ENCODE measurements at places on chromosomes 3 and 15. TPM values are rescaled to one million over a fixed set of nuclear protein-coding genes. Genes with fewer than 3 reads are reported as not detected.
A peak's percentile ranks its signal among the peaks of the same experiment; 100 is the strongest.

DNA sequence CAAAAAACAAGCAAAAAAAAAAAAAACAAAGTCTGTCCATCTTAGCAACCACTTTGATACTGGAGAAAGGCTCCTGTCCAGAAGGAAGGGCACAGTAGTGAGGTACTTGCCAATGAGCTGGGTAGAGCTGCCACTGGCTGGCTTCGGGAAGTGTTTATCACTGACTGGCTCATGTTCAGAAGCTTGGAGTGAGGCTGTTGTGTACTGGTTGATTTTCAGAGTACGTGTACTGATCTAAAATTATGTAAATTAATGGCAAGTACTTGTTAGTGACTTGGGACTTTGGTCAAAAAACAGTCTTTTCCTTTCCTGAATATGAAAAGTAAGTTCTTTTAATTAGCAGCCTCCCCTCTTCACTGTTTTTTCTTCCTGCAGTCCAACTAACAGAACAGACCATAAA lies 979 bp upstream of the ZNF621 start:
- peak overlapping the region; percentile 87 for H3K4me3 ChIP-seq
- H3K27me3 ChIP-seq, result no peaks in the 10 kb centered on the region
- DNase-seq, result peak; percentile 20
- H3K27ac ChIP-seq, result peak overlapping the region; percentile 86

- peak overlapping the region; percentile 33 for H3K27ac ChIP-seq
- no peak overlapping the region for H3K4me3 ChIP-seq
- DNase-seq, result peak; percentile 14
- H3K27me3 ChIP-seq, result no peaks in the 10 kb centered on the region
Measured at GRCh38 chr15:37019479-37020433, 80.6 kb downstream of the MEIS2 start.

DNA sequence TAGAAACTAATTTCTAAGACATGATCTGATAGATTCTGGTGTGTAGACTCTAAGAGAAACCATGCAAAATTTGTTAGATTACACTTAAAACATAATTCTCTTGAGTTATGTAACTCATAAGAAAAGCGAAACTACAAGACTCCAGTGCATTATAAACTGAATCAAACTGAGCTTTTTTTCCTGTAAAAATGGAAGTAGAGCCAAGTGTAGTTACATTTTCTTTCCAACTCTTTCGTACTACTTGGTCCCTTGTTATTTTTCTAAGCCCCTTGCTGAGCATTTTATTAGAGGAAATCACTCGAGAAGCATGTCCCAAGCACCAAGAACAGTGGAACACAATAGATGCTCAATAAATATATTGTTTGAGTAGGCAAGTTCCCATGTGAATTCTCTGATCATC lies 130.2 kb downstream of the GADL1 start:
- H3K27me3 ChIP-seq, result no peaks in the 10 kb centered on the region
- no peak overlapping the region for H3K27ac ChIP-seq
- no peaks in the 10 kb centered on the region for H3K4me1 ChIP-seq
- no peak overlapping the region for H3K4me3 ChIP-seq
- H3K36me3 ChIP-seq, result no peaks in the 10 kb centered on the region
- no peak for DNase-seq

DNA sequence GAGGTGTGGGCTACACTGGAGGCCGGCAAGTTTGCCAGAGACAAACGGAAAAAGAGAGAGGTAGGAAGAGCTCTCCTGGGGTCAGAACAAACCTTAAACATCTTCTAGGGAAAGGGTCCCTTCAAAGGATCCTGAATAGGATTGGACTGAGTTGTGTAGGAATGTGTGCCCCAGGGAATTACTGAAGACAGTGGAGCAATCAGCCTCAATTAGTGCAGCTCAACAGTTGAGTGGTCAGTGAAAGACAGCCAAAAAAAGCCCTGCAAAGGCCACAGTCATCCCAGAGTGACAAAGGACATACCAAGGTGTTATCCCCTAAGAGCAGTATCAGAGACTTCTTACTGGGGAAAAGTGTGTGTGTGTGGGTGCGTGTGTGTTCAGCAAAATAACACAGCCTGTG lies 70.3 kb downstream of the NUP210 start:
- no peaks in the 10 kb centered on the region for H3K36me3 ChIP-seq
- H3K27ac ChIP-seq, result no peak overlapping the region
- no peaks in the 10 kb centered on the region for H3K4me1 ChIP-seq

- no peak for DNase-seq
- H3K27ac ChIP-seq, result no peak overlapping the region
- no peaks in the 10 kb centered on the region for H3K4me1 ChIP-seq
- H3K27me3 ChIP-seq, result peaks cover 5% of the 10 kb centered on the region
Measured at GRCh38 chr3:98565237-98565643, 28.2 kb downstream of the CPOX start.

Gene GPX1
- 661 TPM for polyA plus RNA-seq

DNA sequence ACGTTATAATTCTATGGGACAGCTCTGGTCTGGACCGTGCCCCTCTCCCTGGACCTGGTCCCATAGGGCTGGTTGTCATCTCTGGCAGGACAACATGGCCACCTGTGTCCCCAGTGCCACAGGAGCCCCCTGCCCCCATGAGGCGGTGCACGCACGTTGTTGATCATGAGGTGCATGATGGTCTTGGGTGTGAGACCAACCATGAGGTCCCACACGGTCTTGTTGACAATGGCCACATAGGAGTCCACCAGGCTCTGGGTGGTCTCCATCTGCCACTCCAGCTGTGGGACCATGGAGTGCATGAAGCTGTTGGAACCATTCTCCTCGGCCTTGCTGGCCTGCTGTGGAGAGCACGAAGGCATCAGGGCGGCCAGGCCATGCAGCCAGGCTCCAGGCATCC lies 19.7 kb downstream of the GOLGA6D start:
- H3K4me1 ChIP-seq, result no peaks in the 10 kb centered on the region
- H3K4me3 ChIP-seq, result no peak overlapping the region
- H3K27me3 ChIP-seq, result peaks cover 16% of the 10 kb centered on the region

DNA sequence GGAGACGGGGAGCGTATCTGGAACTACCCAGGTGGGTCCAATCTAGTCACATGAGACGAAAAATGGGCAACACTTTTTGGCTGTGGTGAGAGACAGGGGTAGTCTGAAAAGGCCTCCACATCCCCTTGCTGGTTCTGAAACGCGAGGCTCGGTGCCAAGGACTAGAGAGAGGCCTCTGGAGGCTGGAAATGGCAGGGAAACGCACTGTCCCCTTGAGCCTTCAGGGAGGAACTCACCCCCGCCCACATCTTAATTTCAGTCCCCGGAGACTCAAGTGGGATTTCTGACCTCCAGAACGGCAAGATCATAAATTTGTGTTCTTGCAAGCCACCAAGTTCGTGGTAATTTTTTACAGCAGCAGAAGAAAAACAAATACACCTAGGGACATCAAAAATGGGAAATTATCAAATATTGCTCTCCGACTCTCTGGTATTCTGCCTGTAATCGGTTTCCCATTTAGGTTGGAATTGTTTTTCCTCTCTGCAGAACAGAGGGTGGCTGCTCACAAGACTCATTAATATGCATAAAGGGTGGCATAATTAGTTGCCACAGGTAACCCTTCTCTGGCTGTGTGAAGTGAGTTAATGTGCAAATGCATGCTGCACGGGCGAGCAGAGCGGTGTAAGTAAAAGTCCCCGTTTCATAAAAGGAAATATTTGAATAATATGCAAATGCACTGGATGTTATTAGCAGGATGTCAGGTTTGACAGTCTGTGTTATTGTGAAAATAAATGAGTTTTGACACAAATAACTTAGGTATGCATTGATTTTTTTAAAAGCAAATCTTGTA lies 185.7 kb downstream of the ARRDC4 start:
- H3K4me1 ChIP-seq, result no peaks in the 10 kb centered on the region
- 0 out of 2 replicates have a peak overlapping the region, but pooled peaks have one; percentile 16 for H3K4me3 ChIP-seq
- DNase-seq, result no peak
- H3K36me3 ChIP-seq, result no peaks in the 10 kb centered on the region
- H3K27ac ChIP-seq, result no peak overlapping the region
- H3K27me3 ChIP-seq, result no peaks in the 10 kb centered on the region

GRCh38 chr3:42438193-42438592 lies 27.8 kb upstream of the LYZL4 start:
- no peak overlapping the region for H3K27ac ChIP-seq
- no peak overlapping the region for H3K4me3 ChIP-seq
- H3K4me1 ChIP-seq, result no peaks in the 10 kb centered on the region
- no peaks in the 10 kb centered on the region for H3K27me3 ChIP-seq
- DNase-seq, result no peak

DNA sequence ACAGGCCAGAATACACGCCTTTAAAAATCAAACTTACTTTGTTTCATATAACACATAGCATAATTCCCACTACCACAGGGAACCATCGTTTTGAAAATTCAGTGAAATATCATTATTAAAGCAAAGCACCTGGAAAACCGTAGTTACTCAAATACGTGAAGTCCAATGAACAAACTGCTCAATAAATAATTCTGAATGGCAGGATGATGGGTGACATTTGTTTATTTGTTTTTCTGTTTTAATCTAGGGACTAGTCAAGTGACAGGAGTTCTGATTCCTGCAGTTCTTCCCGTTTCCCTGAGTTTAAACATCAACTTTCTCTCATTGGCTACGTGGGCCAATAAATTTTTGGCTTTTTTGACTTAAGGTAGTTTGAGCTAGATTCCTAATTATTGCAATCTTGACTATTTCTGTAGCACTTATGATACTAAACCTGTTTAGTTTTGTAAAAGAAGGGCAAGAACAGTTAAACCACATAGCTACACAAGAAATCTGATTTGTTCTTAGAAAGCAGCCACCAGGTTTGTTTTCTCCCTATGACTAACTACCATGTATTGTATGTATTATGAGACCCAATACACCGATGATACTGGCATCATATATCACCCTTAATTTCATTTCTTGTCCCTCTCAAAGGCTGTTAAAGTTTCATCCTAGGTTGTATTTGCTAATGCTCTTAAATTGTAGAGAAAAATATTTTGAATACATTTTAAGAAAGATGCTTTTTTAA lies 411.2 kb downstream of the SHQ1 start:
- 0 out of 2 replicates have a peak, but pooled peaks cover 3% of the 10 kb centered on the region for H3K4me1 ChIP-seq
- peaks cover 6% of the 10 kb centered on the region for H3K36me3 ChIP-seq
- DNase-seq, result no peak
- H3K27ac ChIP-seq, result no peak overlapping the region
- no peak overlapping the region for H3K4me3 ChIP-seq

DNA sequence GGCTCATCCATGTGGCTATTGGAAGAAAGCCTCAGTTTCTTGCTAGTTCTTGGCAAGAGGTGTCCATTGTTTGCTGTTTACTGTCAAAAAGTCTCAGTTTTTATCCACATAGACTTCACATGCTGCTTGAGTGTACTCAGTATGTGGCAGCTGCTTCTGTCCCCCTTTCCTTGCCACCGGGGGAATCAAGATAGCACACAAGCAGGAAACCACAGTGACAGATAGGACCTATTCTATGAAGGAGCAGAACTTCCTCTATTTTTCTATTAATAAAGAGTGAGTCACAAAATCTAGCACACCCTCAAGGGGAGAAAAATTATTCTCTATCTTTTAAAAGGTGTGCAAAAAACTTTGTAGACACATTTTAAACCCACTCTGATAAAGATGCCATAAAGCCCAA lies 121.4 kb upstream of the GMNC start:
- H3K27ac ChIP-seq, result no peak overlapping the region
- no peaks in the 10 kb centered on the region for H3K4me1 ChIP-seq
- no peaks in the 10 kb centered on the region for H3K36me3 ChIP-seq
- no peak overlapping the region for H3K4me3 ChIP-seq
- H3K27me3 ChIP-seq, result no peaks in the 10 kb centered on the region

DNA sequence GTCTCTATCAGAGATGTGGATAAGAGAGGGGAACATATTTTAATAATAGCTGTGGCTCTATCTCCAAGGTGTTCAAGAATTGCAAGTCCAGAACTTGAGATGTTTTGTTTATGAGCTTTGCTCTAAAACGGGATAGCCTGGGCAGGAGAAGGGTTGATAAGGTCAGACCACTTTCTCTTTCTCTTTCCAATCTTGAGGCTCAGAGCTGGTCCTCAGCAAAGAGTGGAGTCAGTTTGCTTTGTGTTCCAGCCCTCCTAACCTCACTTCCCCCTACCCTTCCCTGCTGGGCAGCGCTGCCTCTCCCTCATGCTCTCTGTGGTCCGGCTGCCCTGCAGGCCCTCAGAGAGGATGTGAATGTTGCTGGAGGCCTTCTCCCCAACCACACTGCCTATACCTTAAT lies 13.8 kb downstream of the KLHL6 start:
- H3K27ac ChIP-seq, result no peak overlapping the region
- no peak overlapping the region for H3K4me3 ChIP-seq
- no peaks in the 10 kb centered on the region for H3K36me3 ChIP-seq
- DNase-seq, result no peak
- no peaks in the 10 kb centered on the region for H3K4me1 ChIP-seq

GRCh38 chr3:9468460-9468859 lies 71.0 kb downstream of the SETD5 start:
- H3K4me3 ChIP-seq, result no peak overlapping the region
- H3K4me1 ChIP-seq, result no peaks in the 10 kb centered on the region
- H3K36me3 ChIP-seq, result peaks cover 83% of the 10 kb centered on the region
- no peak for DNase-seq

DNA sequence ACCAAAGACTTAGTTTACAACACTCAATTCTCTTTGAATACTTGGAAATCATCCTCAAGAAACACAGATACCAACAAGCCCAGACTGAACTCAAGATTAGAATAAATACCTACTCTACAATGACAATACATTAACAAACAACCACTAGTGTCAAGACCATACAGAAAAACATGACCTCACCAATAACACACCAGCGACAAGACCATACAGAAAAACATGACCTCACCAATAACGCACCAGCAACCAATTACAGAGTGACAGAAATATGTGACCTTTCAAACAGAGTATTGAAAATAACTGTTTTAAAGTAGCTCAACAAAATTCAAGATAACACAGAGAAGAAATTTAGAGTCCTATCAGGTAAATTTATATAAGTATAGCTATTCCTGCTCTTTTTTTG lies 876.0 kb downstream of the EPHA3 start:
- no peak overlapping the region for H3K4me3 ChIP-seq
- H3K4me1 ChIP-seq, result no peaks in the 10 kb centered on the region
- no peak overlapping the region for H3K27ac ChIP-seq

Gene ZNF860
- polyA plus RNA-seq, result not detected

Gene SAMD7
- polyA plus RNA-seq, result not detected

Gene RIOX2
- 20.3 TPM for polyA plus RNA-seq

DNA sequence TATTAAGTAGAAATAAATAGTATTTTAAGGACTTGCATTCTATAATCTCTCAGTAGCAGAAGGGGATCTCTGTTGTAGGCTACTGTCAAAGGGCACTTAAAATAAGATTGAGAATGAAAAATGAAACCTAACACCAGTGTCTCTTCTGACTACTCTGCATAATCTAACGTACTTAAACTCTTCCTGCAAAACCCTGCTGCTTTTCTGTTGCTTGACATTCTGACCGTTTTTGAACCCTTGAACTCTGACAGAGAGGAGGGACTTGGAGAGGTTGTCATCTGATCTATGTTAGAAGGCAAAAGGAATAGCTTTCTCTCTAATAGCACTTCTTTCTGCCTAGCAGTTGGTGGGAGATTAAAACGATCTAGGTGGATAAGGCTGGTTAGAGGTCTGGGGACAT lies 204.6 kb downstream of the ZIC1 start:
- H3K4me1 ChIP-seq, result no peaks in the 10 kb centered on the region
- H3K27me3 ChIP-seq, result no peaks in the 10 kb centered on the region
- no peak overlapping the region for H3K27ac ChIP-seq
- no peaks in the 10 kb centered on the region for H3K36me3 ChIP-seq

GRCh38 chr3:45387636-45388348 lies 584 bp upstream of the LARS2 start:
- H3K4me1 ChIP-seq, result peaks cover 12% of the 10 kb centered on the region
- peak overlapping the region; percentile 89 for H3K4me3 ChIP-seq
- H3K27ac ChIP-seq, result no peak overlapping the region
- 0 out of 2 replicates have a peak, but pooled peaks cover 4% of the 10 kb centered on the region for H3K36me3 ChIP-seq
- H3K27me3 ChIP-seq, result no peaks in the 10 kb centered on the region
- DNase-seq, result no peak

Gene SLC38A3
- polyA plus RNA-seq, result 0.89 TPM

Gene DLL4
- 0.03 TPM for polyA plus RNA-seq

- H3K36me3 ChIP-seq, result no peaks in the 10 kb centered on the region
- H3K4me3 ChIP-seq, result no peak overlapping the region
- peak; percentile 48 for DNase-seq
- H3K4me1 ChIP-seq, result peaks cover 10% of the 10 kb centered on the region
Measured at GRCh38 chr3:128784232-128784631, 58.2 kb downstream of the RAB7A start.
